Thoracic aorta (tissue), 2 donors: ENCODE measurements at places on chromosomes 2 and 18.

GRCh38 chr2:51734115-51734514, 702.2 kb upstream of the NRXN1 start:
- no peak for DNase-seq

GRCh38 chr2:200862532-200863000, 1.9 kb downstream of the CLK1 start:
- no peak for DNase-seq

GRCh38 chr2:125581557-125581956, 1074.4 kb upstream of the GYPC start:
- DNase-seq, result no peak

DNA sequence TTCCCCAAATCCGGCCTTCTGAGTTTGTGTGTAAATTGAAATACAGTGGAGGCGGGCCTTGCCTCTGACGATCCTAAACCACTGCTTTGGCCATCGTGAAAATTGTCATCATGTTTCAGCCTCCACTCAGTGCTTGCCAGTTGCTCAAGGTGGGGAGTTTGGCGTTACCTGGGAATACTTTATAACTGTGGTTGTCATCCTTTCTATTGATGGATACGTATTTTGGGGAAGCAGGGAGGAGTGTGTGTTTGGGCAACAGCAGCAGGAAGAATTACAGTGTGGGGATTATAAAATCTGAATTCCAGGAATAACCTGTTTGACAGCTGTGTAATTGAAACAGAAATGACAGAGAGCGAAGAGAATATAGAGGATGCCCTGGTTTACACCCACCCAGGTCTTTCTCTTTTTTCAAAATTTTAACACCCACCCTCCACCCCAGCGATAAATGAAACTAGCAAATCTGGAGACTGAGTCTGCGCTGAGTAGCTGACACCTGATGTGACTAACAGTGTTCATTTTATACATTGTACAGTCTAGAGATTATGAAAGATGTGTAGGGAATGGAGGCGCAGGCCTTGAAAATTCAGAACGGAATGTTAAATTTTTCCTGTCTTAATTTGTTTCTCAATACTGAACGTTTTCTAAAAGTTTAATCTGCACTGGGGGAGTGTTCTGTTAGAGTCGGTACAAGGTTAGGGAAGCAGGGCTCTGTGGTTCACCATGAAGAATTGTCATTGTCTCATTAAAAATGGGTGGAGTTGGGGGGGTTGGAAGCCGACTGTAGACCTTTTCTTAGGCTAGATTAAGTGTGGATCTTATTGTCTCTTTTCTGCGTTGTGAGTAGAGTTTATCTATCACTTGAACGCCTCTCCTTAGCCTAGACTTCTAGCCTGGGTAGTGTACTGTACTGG, 1.6 kb downstream of the MAP4K4 start:
- no peak for DNase-seq

DNA sequence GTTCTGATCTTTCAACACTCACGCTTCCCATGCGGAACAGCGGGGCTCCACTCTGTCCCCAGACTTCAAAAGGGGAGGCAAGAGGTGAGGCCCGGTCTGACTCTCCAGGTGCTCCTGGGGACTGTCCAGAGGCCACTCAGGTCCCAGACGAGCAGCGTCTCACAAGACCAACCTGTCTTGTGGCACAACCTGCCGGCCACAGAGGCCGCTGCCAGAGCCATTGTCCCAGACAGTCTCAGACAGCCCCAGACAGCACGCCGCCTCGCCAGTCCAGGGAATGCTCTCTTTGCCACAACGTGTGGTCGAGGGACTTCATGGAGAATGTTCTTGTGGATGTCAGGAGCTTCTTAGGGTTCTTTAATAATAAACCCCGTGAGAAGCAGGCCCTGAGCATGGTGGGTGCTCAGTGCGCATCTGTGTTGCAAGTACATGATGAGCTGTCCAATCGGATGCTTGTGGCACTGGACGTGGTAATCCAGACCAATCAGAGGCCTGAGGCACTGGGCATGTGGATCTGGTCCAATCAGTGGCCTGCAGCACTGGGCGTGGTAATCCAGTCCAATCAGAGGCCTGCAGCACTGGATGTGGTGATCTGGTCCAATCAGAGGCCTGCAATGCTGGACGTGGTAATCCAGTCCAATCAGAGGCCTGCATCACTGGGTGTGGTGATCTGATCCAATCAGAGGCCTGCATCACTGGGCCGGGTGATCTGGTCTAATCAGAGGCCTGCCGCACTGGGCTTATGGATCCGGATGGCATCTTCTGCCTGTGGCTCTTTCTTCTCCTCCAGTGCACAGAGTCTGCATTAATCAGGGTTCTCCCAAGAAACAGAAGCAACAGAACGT, 76.4 kb downstream of the TMEM18 start:
- no peak for DNase-seq

- DNase-seq, result no peak
Observed at GRCh38 chr2:97745474-97746174, 32.2 kb downstream of the ZAP70 start.

DNA sequence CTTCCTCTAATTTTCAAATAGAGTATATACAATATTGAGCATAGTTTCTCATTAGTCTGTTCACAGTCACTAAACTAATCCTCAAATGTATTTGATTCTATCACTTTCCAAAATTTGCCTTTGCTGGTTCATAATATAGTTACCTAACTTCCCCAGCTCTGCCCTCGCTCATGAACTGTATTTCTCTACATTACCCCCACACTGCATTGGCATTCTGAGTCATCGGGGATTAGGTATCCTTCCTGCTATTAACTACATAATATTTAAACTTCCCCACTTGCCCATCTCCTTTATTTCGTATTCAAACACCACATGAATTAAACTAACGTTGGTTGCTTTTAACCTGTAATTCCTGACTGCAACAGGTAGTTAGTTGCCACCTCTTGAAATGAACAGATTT, 14.8 kb upstream of the CLASP1 start:
- DNase-seq, result no peak

DNA sequence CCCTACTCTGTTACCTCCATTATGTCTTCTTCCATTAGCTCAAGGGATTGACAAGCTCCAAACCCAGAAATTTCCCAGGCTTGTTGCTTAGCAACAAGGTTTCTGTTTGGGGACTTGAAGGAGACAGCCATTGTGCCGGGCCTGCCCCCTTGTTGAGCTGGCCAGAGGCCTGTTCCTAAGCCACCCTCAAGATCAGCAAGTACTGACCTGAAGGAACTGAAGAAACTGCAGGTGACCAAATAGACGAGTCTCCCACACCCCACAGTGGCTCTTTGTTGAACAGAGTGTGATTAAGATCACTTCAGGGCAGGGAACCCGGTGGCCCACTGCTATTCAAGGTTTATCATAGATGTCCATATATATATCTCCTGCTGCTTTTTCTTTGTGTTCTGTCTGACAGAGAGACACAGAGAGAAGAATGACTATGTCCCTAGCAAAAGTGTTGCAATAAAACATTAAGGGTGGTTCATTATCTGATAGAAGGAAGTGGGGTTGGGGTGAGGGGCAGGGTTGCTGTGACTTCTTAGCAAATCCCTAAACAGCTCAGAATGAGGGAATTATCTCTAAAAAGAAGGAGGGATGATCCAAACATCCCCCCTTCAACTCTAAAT, 69.2 kb downstream of the RNF144A start:
- no peak for DNase-seq

DNA sequence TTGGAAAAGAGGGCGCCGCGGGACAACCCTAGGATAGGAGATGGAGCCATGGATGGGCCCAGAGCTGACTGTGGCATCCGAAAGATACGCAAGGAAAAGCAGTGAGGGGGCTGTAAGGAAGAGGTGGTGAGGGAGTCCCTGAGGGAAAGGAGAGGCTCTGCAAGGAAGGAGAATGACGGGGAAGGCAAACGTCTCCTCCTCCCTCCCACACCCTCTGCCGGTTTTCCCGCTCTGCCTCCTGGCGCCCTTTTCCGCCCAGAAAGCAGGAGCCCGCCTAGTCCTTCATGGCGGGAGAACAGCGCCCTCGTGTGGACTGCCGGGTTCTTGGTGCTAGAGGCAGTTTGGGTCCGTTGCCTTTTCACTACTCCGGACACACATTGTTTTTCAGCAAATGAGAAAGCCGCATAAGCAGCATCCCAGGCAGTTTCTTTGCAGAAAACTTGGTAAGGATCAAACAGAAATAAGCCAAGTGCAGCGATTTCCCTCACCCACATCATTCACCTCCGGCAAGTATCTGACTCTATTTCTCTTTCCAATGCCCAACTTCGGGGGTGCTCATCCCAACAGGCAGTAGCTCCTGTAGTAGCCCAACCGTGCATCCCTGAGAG, 200.4 kb downstream of the INO80D start:
- peak; percentile 33 for DNase-seq

DNA sequence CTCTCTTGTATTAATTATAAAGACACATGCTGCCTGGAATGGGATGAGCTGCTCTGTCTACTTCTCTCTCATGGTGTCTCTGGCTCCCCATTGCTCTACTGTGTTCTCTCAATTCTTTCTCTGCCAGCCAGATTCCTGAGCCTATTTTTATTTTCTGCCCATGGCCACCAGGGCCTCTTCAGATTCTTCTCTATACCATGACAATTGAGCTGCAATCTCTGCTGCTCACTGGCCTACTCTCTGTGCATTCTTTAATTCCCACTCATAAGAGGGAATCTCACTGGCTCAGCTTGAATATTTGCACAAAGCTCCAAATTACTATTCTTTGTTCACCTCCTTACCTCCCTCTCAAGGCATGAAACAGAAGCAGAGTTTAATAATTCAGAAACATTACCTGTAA, 161.4 kb upstream of the GULP1 start:
- DNase-seq, result no peak

DNA sequence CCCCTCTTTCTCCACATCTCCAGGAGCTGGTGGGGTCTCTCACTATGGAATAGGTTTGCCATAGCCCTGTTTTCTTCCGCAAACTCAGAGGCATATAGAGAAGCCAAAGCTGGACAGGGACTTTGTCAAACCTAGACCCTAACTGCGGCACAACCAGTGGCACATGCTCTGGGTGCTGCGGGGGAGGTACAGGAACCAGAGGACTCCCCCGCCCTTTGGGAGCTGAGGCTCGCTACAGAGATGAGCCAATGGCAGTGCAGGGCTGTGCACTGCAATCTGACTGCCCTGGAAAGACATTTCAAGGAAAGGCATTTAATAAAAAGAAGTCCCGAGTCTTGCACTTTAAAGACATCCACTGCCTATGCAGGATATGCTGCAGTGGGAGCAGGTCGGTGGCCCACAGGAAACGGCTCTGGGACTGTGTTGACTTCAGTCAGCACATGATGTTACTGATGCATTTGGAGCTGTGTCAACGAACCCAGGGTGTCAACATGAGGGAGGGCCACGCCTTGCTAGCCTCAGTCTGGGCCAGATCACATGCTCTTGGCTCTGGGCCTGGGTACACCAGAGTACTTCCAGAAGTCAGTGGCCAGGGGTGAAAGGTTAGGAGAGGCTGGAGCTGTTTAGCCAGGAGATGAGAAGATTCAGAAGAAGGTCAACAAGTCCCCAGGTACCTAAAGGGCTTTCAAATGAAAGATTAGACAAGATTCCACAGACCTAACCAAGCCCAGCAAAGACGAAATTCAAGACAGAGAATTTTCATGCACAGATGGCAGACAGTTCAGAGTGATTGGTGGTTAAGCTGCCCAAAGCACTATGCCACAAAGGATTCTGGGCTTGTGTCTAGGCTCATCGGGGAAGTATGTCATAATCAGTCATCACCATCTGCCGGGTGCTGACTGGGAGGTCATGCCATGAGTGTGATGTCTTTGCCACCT, 8.2 kb downstream of the SLC35F6 start:
- DNase-seq, result peak; percentile 70

GRCh38 chr2:6352247-6352646, 513.5 kb downstream of the CMPK2 start:
- no peak for DNase-seq

DNA sequence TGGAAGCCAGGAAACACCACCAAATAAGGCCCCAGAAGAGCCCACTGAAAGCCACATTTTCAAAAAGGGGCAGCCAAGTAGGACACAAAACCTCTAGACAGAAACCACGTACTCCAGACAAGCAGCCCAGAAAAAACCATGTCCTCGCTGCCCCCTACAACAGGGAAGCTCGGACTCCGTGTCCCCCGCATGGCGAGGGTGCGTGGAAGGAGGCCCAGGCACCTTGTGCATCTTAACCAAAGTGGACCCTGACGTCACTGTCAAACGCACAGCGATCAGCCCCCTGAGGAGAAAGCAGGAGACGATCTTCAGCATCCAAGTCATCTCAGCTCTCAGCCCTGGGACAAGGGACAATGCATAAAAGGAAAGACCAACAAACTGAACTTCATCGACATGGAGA, 168.4 kb downstream of the EIPR1 start:
- no peak for DNase-seq

GRCh38 chr2:71216501-71216900, 10.4 kb downstream of the PAIP2B start:
- DNase-seq, result no peak

GRCh38 chr18:58168993-58169392, 125.0 kb downstream of the NEDD4L start:
- no peak for DNase-seq

- DNase-seq, result no peak
Observed at GRCh38 chr18:42623935-42624334, 491.6 kb downstream of the RIT2 start.

DNA sequence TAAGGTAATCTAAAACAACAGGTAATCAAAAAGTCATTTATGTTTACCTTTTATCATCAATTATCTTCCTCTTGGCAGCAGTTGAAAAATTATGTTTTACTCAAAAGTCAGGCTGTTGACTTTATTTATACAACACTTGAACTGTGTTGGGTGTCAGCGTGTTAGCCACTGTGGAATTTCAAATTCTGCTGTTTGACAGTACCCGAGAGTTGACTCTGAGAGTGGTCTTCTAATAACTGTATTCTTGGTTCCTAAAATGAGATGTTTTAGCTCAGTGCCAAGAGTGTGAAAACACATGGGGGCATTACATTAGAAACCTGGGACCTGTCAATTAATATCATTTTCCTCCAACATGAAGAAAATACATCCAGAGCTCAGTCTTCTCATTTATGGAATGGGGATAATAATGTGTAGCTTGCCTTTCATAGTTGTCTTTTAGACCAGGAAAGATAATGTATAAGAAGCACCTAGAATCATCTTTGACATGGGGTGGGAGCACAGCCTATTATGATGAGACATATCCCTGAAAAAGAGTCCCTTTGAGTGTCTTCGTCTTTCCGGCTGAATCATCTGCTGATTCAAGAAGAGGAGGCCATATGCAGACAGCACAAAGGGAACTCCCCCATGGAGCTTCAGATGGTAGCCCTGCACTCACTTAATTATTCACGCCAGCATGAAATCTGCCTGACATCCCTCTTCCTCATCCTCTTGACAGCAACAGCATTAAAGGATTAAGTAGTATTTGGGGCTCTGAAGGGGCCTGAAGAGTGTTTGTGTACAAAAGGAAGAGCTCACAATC, 89.1 kb downstream of the AFF3 start:
- no peak for DNase-seq
